Ascending aorta (tissue), 2 donors: ENCODE measurements at places on chromosomes 16 and 17. TPM values are rescaled to one million over a fixed set of nuclear protein-coding genes. Genes with fewer than 3 reads are reported as not detected.

DNA sequence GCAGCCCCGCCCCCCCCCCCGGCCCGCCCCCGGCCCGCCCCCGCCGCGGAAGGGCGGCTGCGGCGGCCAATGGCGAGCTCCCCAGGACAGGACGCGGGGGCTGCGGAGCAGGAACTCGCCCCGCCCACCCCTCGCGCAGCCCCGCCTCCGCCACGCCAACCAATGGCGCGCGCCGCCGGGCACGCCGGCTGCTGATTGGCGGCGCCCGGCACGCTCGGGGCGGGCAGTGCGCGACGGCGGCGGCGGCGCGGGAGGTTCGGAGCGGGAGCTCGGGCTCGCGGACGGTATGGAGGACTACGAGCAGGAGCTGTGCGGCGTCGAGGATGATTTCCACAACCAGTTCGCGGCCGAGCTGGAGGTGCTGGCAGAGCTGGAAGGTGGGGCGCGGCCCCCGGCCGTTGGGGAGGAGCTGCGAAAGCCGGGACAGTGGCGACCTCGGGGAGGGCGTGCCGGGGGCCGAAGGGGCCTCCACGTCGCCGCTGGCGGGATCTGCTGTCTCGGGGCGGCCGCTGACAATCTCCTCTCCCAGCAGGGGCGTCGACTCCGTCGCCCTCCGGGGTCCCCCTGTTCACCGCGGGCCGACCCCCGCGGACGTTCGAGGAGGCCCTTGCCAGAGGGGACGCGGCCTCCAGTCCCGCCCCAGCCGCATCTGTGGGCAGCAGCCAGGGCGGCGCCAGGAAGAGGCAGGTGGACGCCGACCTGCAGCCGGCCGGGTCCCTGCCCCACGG is at the start of gene CHTF18:
Gene CHTF18 (plus strand): TSS at position 222 of the 728 bp plus-strand sequence. CDS start 65 bp downstream, at position 287.
- H3K4me1 ChIP-seq: peaks cover 17% of the 10 kb centered on the region
- peak within 1 kb of the TSS; percentile 99 for H3K4me3 ChIP-seq
- DNase-seq: peak; percentile 63
- H3K36me3 ChIP-seq: peaks cover 9% of the 10 kb centered on the region
- peak within 1 kb of the TSS; percentile 21 for H3K27ac ChIP-seq

GRCh38 chr16:78852081-78852635 is 748.4 kb downstream of the MAF start:
- no peak for DNase-seq
- no peak overlapping the region for H3K27ac ChIP-seq
- no peaks in the 10 kb centered on the region for H3K27me3 ChIP-seq
- no peaks in the 10 kb centered on the region for H3K4me1 ChIP-seq

GRCh38 chr17:5610956-5611355 is 26.6 kb upstream of the NLRP1 start:
- no peak overlapping the region for H3K27ac ChIP-seq
- H3K27me3 ChIP-seq: no peaks in the 10 kb centered on the region
- H3K36me3 ChIP-seq: no peaks in the 10 kb centered on the region
- DNase-seq: no peak

DNA sequence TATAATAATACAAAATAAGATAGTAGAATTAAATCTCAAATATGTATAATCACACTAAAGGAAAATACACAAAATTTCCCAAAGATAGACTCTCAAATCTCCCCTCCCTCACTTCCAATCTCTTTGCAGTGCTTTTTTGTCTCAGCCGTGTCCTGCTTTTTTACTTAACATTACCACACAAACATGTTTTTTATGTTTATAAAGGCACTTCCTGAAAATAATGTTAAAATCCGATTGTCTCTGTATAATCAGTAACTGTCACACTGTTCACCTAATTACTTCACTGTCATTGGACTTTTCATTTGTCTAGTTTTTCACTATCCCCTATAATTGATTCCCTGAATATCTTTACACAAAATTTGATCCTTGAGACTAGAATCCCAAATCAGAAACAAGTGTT is 38.2 kb upstream of the ALDH3A2 start:
- no peak overlapping the region for H3K27ac ChIP-seq
- no peaks in the 10 kb centered on the region for H3K4me1 ChIP-seq
- DNase-seq: no peak
- H3K36me3 ChIP-seq: no peaks in the 10 kb centered on the region
- H3K4me3 ChIP-seq: no peak overlapping the region

DNA sequence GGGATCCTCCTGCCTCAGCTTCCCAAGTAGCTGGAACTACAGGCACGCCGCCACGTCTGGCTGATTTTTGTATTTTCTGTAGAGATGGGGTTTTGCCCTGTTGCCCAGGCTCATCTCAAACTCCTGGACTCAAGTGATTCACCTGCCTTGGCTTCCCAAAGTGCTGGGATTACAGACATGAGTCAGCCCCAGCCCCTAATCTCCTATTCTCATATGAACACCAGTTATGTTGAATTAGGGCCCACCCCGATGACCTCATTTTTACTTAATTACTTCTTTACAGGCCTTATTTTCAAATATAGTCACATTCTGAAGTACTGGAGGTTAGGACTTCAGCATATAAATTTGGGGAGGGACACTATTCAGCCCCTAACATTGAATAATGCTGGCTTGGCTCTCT is 49.2 kb downstream of the ZNRF1 start:
- H3K27me3 ChIP-seq: no peaks in the 10 kb centered on the region
- peaks cover 13% of the 10 kb centered on the region for H3K4me1 ChIP-seq
- DNase-seq: no peak
- no peak overlapping the region for H3K27ac ChIP-seq
- H3K4me3 ChIP-seq: no peak overlapping the region
- H3K36me3 ChIP-seq: no peaks in the 10 kb centered on the region

DNA sequence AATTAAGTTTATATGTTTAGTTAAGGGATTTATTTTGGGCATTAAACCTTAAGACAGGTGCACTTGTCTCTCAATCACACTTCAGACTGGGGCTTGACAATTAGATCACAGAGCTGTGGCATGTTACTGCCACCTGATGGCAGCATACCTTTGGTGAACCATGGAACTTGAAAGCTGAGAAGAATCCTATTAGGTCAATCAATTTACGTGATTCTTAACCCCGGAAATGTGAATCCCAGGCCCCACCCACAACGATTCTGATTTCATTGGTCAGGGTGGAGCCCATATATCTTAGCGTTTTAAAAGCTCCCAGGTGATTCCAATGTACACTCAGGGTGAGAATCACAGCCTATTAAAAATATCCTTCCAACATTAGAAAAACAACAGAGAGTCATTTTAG is 91.0 kb downstream of the GSG1L start:
- DNase-seq: no peak
- no peak overlapping the region for H3K27ac ChIP-seq
- no peak overlapping the region for H3K4me3 ChIP-seq
- H3K4me1 ChIP-seq: no peaks in the 10 kb centered on the region

- no peak for DNase-seq
- no peak overlapping the region for H3K27ac ChIP-seq
- no peak overlapping the region for H3K4me3 ChIP-seq
- H3K4me1 ChIP-seq: no peaks in the 10 kb centered on the region
- H3K27me3 ChIP-seq: no peaks in the 10 kb centered on the region
- H3K36me3 ChIP-seq: no peaks in the 10 kb centered on the region
Observed at GRCh38 chr16:47979616-47980182, 176.1 kb downstream of the ABCC12 start.

CCDC40 gene
- total RNA-seq: 5.4 TPM

DNA sequence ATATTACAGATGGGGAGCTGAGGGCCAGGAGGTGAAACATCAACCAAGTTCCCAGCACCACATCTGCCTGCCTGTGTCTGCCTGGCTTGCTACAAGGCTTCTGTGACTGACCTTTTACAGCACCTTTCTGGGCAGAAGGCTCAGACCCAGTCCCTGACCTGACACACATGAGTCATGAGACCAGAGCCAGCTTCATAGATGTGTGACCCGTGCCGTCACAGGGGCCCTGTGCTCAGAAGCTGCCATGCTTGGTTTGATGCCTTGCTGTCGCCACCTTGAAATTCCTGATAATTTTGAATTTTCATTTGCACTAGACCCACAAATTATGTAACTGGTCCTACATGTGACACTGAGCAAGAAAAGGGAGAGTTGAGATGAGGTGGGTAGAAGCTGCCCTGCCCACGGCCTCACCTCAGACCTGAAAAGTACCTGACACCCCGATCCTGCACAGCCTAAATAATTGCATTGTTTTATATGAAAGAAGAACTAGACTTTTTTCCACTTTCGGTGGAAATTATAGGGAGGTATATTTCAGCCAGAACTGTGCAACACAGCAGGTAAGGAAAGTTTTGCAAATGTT is 13.3 kb upstream of the PECAM1 start:
- H3K27me3 ChIP-seq: no peaks in the 10 kb centered on the region
- H3K4me3 ChIP-seq: no peak overlapping the region
- H3K36me3 ChIP-seq: no peaks in the 10 kb centered on the region
- H3K27ac ChIP-seq: no peak overlapping the region
- no peak for DNase-seq

FADS6 gene
- total RNA-seq: not detected

FOXN1 gene
- not detected for total RNA-seq

USP7 gene
- 55.3 TPM for total RNA-seq

DNA sequence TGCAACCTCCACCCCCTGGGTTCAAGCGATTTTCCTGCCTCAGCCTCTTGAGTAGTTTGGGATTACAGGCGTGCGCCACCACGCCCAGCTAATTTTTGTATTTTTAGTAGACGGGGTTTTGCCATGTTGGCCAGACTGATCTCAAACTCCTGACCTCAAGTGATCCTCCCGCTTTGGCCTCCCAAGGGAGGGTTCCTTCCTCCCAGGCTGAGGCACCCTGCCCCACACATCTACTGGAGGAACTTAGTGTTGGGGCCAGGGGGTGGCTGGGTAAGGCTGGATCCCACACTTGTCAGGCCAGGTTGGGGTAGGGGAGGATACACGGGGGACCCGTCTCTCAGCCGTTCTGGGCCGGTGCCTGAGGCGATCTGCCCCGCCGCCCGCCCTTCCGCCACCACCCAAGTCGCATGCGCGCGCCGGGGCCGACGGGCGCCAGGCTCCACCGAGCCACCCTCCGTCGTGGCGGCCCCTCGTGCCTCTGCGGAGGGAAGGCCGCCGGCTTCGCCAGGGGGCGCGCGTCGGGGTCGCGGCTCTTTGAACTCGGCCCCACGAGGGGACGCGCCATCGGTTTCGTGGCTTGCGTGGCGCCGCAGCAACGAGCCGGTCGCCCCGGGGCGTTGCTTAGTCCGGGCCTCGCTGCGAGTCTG is 15.9 kb downstream of the GRB7 start:
- peaks cover 17% of the 10 kb centered on the region for H3K4me1 ChIP-seq
- peak overlapping the region; percentile 80 for H3K4me3 ChIP-seq
- H3K27me3 ChIP-seq: no peaks in the 10 kb centered on the region
- no peaks in the 10 kb centered on the region for H3K36me3 ChIP-seq

DNA sequence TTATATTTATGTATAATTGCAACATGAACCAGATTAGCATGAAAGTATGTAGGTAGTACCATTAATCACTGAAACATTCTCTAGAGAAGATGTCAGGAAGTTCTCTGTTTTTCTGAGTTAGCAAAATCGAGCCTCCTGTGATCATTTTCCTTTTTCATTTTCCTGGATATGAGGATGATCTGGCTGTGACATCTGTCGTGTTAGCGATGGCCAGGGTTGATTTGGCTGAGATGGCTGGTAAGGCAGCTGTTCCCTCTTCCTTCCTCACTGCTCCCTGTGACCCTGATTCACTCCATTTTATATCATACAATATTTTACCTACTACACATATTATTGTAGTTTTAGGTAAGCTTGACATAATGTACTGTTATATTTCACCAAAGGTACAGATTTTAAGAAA is 10.3 kb downstream of the CNTNAP4 start:
- no peaks in the 10 kb centered on the region for H3K4me1 ChIP-seq
- no peak overlapping the region for H3K4me3 ChIP-seq
- H3K27me3 ChIP-seq: no peaks in the 10 kb centered on the region
- H3K27ac ChIP-seq: no peak overlapping the region

COG4 gene
- 59.1 TPM for total RNA-seq

UNC45B gene
- not detected for total RNA-seq

- no peak overlapping the region for H3K4me3 ChIP-seq
- H3K27me3 ChIP-seq: no peaks in the 10 kb centered on the region
- no peak for DNase-seq
- no peak overlapping the region for H3K27ac ChIP-seq
Observed at GRCh38 chr17:79586131-79586530, 24.7 kb downstream of the RBFOX3 start.

- H3K36me3 ChIP-seq: no peaks in the 10 kb centered on the region
- no peaks in the 10 kb centered on the region for H3K27me3 ChIP-seq
- H3K4me3 ChIP-seq: no peak overlapping the region
- no peak for DNase-seq
- H3K27ac ChIP-seq: no peak overlapping the region
Observed at GRCh38 chr16:74439685-74440084, 18.4 kb upstream of the CLEC18B start.

CMC2 gene
- total RNA-seq: 4.0 TPM

DNA sequence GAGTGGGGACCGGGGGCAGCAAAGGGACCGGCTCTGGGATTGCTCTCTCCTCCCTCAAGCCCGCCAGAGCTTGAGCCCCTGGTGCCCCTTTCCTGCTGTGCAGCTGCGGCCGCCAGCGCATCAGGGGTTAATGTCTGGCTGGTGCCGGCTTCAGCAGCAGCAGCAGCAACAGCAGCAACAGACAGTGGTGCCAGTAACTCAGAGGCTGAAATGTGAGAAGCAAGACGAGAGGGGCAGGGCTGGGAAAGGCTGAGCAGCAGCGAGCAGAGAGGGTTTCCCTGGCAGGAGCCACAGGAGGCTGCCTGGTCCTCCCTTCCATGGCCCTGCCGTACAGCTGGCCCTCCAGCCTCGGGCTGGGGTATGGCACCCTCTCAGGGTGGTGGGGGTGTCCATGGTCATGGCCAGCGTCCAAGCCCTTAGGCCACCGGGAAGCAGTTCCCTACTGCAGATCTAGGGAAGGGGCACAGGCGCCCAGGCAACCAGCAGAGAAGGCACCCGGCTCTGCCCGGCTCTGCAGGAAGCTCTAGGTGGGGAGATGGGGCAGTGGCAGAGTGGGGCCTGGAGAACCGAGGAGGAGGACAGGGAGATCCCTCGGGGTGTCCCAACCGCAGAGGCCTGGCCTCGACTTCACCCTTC is 21.1 kb upstream of the TFAP4 start:
- H3K27me3 ChIP-seq: no peaks in the 10 kb centered on the region
- no peak for DNase-seq
- H3K4me1 ChIP-seq: peaks cover 26% of the 10 kb centered on the region
- no peaks in the 10 kb centered on the region for H3K36me3 ChIP-seq
- H3K27ac ChIP-seq: peak overlapping the region; percentile 68

- H3K27ac ChIP-seq: no peak overlapping the region
- DNase-seq: no peak
- H3K27me3 ChIP-seq: no peaks in the 10 kb centered on the region
- no peaks in the 10 kb centered on the region for H3K36me3 ChIP-seq
- H3K4me3 ChIP-seq: no peak overlapping the region
- no peaks in the 10 kb centered on the region for H3K4me1 ChIP-seq
Observed at GRCh38 chr17:31458829-31459228, 67.4 kb downstream of the RAB11FIP4 start.
